ENCODE measurements at places on chromosomes 16 and 17. TPM values are rescaled to one million over a fixed set of nuclear protein-coding genes. Genes with fewer than 3 reads are reported as not detected.
A peak's percentile ranks its signal among the peaks of the same experiment; 100 is the strongest.

GRCh38 chr16:70522216-70523075 lies 908 bp downstream of the COG4 start:
- DNase-seq: no peak

- DNase-seq: no peak
Observed at GRCh38 chr17:20967776-20968175, 75.0 kb downstream of the USP22 start.

GRCh38 chr17:56231693-56232092 lies 78.4 kb downstream of the ANKFN1 start:
- no peak for DNase-seq

- DNase-seq: no peak
Observed at GRCh38 chr17:1422885-1423284, 22.9 kb upstream of the YWHAE start.

GRCh38 chr16:89711601-89712273 lies 9.0 kb downstream of the VPS9D1 start:
- peak; percentile 52 for DNase-seq

DNA sequence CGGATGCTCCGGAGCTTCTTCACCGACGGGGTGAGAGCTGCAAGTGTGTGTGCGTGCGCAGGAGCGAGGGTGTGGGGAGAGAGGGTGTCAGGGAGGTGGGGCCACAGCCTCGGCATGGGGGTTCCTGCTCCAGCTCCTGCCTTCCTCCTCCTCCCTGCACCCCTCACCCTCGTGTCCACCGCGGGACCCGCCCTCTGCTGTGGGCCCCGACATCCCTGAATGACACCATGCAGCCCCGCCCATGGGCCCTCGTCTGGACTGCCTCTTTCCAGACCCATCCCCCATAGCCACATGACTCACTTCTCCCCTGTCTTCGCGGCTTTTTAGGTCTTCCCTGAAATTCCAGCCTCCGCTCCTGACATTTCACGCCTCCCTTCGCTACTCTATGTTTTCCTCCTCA lies 41.6 kb downstream of the ARHGAP23 start:
- DNase-seq: no peak

GRCh38 chr17:266701-267667 lies 85.5 kb upstream of the DOC2B start:
- no peak for DNase-seq

- DNase-seq: no peak
Observed at GRCh38 chr17:67239597-67239996, 5.4 kb downstream of the HELZ start.

- DNase-seq: peak; percentile 97
Observed at GRCh38 chr16:85570735-85571562, 42.2 kb upstream of the GSE1 start.

GRCh38 chr16:14151256-14152030 lies 80.3 kb downstream of the MRTFB start:
- no peak for DNase-seq

DNA sequence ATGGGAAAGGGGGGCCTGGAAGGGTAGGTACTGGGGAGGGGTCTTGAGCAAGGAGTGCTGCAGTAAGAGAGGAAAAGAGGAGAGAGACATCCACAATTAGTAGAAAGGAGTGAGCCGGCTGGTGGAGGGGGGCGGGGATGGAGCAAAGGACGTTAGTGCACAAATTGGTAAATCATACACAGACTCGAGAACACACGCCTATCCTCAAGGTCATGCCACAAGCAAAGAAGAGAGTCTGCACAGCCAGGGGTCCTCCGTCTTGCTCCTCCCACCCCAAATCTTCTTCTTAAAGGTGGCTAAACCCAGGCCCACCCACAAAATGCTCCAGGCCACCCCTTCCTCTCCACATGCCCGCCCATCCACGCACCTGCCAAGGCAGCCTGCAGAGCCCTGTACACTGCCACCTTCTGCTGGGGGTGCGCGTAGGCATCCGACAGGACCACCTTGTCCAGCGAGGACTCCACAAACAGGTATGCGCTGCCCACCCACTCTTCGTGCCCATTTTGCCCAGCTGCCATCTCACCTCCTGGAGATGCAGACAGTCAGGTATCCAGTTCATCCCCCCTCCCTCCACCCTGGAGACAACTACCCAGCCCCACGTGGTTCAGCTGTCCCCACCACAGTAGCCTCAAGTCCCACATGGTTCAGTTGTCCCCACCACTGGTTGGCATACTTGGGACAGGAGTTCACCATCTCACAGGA lies 3.4 kb downstream of the TRADD start:
- no peak for DNase-seq

DNA sequence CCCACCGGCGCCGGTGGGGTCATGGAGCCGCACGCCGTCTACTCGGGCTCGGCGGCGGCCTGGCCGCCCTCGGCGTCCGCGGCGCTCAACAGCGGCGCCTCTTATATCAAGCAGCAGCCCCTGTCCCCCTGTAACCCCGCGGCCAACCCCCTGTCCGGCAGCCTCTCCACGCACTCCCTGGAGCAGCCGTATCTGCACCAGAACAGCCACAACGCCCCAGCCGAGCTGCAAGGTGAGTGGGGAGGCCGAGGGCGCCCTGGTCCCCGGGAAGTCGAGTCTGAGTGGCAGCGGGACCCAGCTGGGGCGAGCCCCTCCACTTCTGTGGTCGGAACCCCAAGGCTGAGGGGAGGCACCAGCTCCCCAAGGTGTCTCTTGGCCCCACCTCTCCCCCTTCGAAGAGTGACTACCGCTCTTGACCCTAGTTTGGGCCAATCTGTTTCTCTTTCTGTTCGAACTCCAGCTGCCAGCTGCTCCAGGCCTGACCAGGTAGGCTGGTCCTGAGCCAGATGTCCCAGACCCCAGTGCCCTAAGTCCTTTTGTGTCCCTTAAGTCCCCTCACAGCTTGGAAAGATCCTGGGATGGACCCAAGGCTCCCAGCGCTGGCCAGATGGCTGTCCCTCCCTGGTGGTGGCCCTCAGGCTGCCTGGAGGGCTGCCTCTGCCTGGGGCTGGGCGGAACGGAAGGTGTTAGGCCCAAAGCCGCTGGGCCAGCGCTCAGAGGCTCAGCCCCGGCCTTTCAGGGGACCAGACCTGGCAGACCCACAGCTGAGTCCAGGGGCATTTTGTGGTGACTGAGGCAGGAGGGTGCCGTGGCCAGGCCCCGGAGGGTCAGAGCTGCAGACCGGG lies 1.2 kb downstream of the FOXF1 start:
- no peak for DNase-seq

GRCh38 chr16:77306075-77306474 lies 106.9 kb downstream of the SYCE1L start:
- DNase-seq: peak; percentile 3

- DNase-seq: no peak
Observed at GRCh38 chr17:81222620-81222905, 202 bp downstream of the CEP131 start.

DNA sequence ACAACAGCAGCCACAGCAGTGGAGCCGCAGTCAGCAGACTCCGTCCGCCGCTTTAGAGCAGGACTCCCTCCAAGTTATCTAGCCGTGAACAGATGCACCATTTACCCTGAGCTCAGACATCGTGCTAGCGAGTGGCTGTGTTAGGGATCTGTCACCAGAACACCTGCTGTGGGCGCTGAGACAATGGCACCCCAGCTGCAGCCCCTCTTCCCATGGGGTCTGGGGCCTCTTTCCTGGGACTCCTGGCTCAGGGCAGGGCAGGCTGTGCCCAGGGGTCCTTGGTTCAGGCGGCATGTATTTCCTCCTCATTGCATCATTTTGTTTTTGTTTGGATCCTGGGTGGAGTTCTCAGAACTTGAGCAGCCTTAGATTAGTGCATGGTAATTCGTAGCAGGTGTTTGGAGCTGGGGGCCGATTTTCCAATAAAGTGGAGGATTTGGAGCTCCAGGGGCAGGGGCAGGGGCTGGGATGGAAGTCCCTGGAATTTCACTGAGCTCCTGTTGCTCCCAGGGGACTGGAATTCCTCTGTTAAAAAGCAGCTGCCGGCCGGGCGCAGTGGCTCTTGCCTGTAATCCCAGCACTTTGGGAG lies 23.4 kb downstream of the NMRAL1 start:
- no peak for DNase-seq

GRCh38 chr16:2813771-2814221 lies 3.2 kb upstream of the PRSS21 start:
- no peak for DNase-seq

GRCh38 chr17:77478281-77478680 lies 337.5 kb downstream of the SEC14L1 start:
- no peak for DNase-seq

DNA sequence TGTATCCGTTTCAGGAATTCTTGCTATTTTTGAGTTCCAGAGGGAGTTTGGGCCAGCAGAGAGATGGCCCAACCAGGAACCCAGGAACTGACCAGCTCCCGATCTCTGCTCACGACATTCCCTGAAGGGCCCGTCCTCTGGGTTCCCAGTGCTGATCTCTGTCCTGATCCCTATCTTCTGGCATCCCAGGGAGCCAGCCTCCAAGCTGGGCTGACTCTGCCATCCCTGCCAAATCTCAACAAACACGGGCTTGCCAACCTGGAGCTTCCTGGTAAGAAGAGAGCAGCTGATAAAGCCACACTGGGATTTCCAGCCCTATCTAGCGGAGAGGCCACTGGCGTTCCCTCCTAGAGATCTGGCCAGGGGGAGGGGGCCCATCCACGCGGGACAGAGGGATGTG lies 16.2 kb downstream of the GPRC5B start:
- DNase-seq: no peak

DNA sequence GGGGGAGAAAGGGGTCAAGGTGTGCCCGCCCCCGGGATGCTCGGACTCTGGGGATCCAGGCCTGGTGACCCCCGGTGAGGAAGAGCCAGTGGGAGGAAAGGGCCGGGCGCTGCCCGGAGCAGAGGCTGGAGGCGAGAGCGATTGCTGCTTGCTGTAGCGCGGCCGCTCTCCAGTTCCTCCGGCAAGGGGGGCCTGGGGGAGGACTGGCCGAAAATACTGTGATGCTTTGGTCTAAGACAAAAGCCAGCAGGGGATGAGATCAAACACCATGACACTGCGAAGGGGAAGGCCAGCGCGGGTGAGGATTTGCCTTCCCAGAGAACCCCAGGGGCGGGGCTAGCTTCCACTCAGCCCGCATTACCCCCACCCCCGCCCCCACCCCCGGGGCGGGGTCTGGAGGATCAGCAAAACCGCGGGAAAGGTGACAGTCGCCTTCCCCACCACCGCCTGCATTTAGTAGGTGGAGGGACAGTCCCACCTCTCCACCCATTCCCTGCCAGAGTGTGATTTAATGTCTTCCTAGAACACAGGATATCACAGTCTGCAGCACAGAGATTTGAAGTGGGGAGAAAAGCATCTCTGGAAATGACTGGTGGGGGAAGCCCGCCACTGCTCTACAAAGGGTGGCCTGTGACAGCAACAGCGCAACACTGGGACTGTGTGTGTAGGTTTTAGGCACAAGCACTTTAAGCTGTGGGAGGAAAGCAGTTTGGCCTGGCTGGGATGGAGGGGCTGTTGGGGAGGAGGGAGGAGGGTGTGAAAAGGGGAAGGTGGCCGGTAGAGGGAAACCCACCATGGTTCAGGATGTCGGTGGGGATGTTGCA lies 25.7 kb downstream of the MRC2 start:
- DNase-seq: peak; percentile 65

GRCh38 chr16:12336141-12336540 lies 359.6 kb downstream of the SNX29 start:
- no peak for DNase-seq

DNA sequence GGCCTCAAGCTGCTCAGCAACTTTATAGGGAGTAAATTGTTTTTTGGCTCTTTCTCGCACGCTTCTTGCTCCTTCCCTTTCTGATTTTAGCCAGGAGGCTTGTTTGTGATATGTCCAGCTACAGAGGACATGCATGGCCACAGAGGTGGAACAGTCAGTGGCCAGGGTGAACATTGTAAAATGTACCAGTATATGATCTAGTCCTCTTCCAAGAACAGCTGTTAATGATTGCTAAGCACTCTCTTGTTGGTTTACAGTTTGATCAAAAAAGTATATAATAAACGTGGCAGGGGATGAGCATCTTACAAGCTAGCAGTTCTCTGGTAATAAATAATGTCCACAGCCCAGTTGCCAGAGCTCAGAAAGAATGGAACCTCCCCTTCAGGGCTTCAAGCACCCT lies 461.7 kb upstream of the DYNLRB2 start:
- no peak for DNase-seq

DNA sequence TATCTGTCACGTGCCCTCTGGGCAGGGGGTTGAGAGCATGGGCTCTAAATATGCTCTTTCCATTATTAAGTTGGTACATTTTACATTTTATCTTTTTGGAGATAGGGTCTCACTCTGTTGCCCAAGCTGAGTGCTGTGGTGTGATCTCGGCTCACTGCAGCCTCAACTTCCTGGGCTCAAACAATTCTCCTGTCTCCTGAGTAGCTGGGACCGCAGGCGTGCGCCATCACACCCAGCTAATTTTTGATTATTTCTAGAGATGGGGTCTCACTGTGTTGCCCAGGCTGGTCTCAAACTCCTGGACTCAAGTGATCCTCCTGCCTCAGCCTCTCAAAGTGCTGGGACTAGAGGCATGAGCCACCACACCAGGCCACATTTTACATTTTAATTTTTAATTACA lies 43.9 kb upstream of the KDM6B start:
- no peak for DNase-seq

- DNase-seq: no peak
Observed at GRCh38 chr17:9434642-9435057, 141.0 kb downstream of the STX8 start.

DNA sequence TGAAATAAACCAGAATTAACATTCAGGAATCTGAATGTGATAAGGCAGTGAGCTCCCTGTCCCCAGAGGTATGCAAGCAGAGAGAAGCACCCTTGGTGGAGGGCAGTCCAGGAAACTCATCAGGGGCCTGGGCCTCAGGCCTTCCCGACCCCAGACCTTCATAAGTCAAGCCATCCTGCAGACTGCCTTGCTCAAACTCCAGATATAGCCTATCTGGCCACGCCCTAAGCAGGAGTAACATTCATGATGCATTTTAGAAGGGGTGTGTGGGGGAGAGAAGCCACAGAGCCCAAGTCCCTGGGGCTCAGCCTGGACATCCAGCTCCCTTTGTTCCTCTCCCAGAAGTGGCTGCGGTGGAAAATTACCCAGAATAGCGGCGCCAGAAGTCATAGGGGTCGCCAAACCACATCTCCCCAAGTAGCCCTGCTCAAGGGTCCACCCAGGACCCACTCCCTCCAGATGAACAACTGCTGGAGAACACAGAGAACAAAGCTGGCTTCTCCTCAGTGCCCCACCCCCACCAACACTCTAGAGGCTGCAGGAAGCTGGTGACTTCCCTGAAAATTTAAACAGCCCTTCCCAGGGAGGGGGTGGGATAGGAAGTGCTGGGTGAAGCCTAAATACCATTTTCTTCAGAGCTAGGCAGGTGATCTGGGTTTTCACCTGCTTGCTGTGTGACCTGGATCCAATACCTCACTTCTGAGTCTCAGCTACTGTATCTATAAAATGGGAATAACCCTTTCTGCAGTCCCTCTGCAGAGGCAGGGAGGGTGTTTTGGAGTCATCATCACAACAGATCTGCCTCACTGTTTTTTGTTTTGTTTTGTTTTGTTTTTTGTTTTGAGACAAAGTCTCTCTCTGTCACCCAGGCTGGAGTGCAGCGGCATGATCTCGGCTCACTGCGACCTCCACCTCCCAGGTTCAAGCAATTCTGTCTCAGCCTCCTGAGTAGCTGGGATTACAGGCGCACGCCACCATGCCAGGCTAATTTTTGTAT lies 1.5 kb upstream of the SREBF1 start:
- peak; percentile 37 for DNase-seq

The MPV17L gene
- total RNA-seq: 13.5 TPM

The KRTAP3-1 gene
- not detected for total RNA-seq

The HAP1 gene
- under 0.01 TPM for total RNA-seq

The ZG16B gene
- total RNA-seq: 4.3 TPM

The MYOCD gene
- under 0.01 TPM for total RNA-seq

The RNF222 gene
- 0.27 TPM for total RNA-seq

The AMDHD2 gene
- total RNA-seq: 41.5 TPM

The CIITA gene
- 88.6 TPM for total RNA-seq

The C16orf92 gene
- not detected for total RNA-seq

The ZFP3 gene
- total RNA-seq: 1.3 TPM

The NLRC3 gene
- 58.7 TPM for total RNA-seq

The DPEP3 gene
- 10.5 TPM for total RNA-seq
